Esophagus squamous epithelium (tissue), 5 donors: ENCODE measurements at places on chromosomes 3 and 15.
A peak's percentile ranks its signal among the peaks of the same experiment; 100 is the strongest.

DNA sequence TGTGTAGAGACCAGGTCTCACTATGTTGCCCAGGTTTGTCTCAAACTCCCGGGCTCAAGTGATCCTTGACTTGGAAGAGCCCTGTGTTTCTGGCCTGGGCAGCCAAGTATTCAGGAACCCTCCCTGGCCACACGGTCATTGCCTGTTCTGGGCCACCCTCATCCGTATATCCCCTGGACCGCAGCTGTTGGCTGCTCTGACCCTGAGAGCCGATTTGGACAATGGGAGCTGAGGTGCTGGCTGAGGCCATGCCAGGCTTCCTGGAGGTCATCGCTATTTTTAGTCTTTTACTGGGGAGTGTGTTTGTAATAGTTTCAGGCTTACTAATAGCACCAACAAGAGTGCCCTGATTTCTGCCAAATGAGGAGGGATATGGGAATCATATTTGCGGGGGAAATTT, 60.7 kb downstream of the ADAMTS7 start:
- H3K27me3 ChIP-seq = no peaks in the 10 kb centered on the region
- DNase-seq = no peak
- H3K4me3 ChIP-seq = no peak overlapping the region

DNA sequence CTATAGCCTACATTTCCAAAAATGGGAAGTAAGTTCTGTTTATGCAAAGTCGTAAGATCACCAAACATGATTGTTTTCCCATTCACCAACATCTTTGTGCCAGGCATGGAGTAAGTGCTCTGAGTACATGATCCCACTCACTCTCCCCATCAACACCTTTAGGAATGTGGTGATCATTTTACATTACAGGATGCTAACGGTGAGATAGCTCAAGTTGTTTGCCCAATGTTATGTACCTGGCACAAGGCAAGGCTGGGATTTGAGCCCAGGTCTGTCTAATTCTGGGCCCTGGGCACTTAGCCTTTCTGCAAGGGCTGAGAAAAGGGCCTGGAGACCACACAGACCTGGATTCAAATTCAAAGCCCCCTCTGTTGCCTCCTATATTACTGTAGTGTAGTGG, 581.7 kb upstream of the CFAP20DC start:
- H3K4me1 ChIP-seq = no peaks in the 10 kb centered on the region
- H3K27ac ChIP-seq = no peak overlapping the region
- no peaks in the 10 kb centered on the region for H3K36me3 ChIP-seq
- DNase-seq = no peak
- H3K27me3 ChIP-seq = no peaks in the 10 kb centered on the region

GRCh38 chr15:77742127-77742526, 109.4 kb upstream of the LINGO1 start:
- H3K4me3 ChIP-seq = no peak overlapping the region
- no peaks in the 10 kb centered on the region for H3K36me3 ChIP-seq
- H3K27me3 ChIP-seq = peaks cover 63% of the 10 kb centered on the region
- no peaks in the 10 kb centered on the region for H3K4me1 ChIP-seq
- no peak for DNase-seq

DNA sequence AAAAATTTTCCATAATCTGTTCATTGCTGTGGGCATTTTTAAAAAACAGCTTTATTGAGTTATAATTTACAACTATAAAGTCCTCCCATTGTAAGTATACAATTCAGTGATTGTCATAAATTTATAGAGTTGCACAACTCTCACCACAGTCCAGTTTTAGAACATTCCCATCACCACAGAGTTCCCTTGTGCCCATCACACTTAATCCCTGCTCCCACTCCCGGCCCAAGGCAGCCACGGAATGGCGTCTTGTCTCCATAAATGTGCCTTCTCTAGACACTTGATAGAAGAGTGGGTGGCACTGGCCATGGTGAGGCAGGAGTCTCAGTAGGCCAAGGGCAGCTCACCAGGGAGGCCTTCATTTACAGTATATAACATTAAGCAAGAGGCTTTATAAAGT, 6.3 kb downstream of the TSEN2 start:
- no peak overlapping the region for H3K27ac ChIP-seq
- H3K4me1 ChIP-seq = no peaks in the 10 kb centered on the region
- H3K27me3 ChIP-seq = no peaks in the 10 kb centered on the region
- no peak overlapping the region for H3K4me3 ChIP-seq
- H3K36me3 ChIP-seq = no peaks in the 10 kb centered on the region

GRCh38 chr15:56919031-56919608, 676 bp downstream of the TCF12 start:
- peak overlapping the region; percentile 96 for H3K27ac ChIP-seq
- DNase-seq = no peak
- H3K4me3 ChIP-seq = peak overlapping the region; percentile 99
- H3K36me3 ChIP-seq = no peaks in the 10 kb centered on the region
- H3K4me1 ChIP-seq = peaks cover 12% of the 10 kb centered on the region
- H3K27me3 ChIP-seq = no peaks in the 10 kb centered on the region
